Thyroid gland (tissue), 4 donors: ENCODE measurements at places on chromosomes 7 and 10.

- DNase-seq, result peak; percentile 80
Measured at GRCh38 chr10:14953424-14954000, 384 bp downstream of the DCLRE1C start.

GRCh38 chr7:134567368-134567767 is 18.5 kb downstream of the AKR1B15 start:
- no peak for DNase-seq

DNA sequence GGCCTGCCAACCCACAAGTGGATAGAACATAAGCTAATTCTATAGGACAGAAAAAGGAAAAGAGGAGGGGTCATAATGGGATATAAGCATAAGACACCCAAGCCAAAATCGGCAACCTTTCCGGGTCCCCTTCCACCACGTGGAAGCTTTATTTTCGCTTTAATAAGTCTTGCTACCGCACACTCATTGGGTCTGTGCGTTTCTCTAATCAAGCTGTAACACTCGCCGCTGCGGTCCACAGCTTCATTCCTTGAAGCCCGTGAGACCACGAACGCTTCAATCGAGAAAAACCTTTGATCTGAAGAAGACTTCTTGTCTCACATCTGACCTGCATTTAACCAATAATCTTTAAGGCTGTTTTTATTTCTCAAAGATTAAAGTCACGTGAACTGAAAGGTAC is 35.8 kb upstream of the HECW1 start:
- peak; percentile 11 for DNase-seq

DNA sequence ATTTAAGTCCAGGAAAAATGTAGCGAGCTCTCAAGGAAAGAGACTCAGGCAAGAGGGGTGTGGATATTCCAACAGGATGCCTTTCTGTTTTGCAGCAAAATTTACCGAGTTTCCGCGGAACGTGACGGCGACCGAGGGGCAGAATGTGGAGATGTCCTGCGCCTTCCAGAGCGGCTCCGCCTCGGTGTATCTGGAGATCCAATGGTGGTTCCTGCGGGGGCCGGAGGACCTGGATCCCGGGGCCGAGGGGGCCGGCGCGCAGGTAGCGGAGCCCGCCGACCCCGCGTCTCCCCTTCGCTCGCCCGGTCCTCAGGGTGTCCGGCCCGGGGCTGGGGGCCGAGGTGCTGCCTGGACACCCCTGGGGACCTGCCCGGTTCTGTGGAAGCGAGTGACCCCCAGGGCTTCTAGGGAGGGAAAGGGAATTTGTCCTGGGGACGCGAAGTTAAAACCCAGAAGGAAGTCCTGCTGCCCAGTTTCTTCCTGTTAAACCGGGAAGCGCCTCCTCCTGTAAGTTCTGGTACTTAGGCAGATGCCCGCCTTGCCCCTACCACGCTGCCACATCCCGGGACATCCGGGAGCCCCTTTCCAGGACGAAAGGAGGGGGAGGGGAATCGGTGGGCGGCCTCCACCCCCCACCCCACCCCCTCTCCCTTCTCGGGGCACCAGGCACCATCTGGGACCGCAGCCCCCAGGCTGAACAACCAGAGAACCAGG is 2.5 kb downstream of the VSTM2A start:
- no peak for DNase-seq

DNA sequence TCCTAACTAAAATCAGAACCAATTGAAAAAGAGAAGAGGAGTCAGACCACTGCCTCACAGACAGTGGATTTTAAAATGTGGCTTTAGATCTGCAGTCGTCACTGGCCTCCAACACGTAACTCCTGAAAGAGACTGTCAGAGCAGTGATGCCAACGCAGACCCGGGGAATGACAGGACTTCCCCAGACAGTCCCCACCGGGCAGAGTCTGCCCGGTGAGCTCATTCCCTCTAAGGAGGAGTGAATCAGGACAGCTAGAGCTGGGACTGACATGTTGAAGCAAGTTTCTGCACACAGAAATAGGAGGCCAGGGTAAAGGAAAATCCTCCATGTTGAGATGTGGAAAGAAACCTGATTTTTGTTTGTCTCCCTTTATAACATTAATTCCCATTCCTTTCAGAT is 105.0 kb downstream of the TES start:
- DNase-seq, result no peak

DNA sequence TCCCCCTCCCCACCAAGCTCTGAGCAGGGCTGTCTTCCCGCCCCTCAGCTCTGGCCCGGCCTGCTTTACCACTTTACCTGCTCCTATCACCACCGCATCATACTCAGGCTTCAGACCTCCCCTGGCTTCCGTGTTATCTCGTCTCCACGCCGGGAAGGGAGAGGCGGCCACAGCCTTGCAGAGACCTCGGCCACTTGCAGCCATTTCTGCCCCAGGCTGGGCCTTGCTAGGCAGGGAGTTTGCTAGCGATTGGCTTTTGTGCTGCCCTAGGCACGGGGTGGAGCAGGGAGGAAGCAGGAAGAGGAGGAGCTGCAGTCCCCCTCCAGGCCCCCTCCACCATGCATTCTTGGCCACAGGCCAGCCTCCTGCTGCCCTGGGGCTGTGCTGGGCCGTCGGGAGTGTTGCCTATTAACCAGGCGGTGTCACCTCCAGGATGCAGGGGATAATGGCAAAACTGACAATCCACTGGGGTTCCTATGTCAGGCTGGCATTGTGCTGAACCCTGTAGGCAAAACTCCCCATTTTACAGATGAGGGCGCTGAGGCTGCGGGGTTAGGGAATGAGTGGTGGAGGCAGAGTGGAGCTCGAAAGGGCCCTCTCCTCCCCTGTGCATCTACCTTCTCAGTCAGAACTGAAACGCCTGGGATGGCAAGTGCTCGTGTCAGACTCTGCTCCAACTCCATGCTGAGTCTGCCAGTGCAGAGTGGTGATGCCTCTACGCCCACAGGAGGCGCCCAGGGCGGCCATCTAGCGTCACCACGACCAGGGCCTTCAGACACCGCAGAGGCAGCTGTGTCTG is at the start of gene PYROXD2:
Gene PYROXD2, minus strand, starts transcription at position 251 of the 799 bp plus-strand sequence. Its CDS starts 47 bp downstream, at position 204.
- DNase-seq, result peak; percentile 97
